ENCODE measurements at places on chromosomes 7 and 10.

DNA sequence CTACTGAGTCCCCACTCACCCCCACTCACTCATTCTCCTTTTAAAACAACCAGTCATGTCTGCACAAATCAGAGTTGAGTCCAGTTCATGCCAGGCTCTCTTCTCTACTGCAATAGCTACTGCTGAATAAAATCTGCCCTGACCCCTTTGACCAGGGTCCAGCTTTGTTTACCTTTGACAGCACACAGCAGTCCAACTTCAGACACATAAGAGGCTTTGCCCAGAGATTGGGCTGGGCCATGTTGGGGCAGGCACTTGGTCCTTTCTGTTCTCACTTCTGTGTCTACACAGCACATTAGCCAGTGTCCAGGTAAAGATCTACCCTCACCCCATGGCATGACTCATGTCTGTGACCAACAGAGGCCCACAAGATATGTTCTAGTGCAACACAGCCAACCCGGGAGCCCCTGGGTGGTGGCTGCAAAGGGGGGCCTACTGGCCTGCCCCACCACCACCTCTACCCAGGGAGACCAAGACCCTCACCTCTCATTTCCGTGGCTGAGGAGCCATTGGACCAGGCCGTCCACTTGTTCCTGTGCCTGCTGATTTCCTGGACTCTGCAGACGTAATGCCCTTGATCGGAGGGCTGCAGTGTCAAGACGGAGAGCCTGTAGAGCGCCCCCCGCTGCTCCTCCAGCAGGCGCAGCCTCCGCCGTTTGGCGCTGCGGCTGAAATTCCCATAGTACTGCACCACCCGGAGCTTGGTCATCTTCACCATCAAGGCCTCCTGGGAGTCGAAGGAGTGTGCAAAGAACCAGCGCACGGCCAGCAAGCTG is 8.0 kb downstream of the VSTM4 start:
- DNase-seq, result no peak

DNA sequence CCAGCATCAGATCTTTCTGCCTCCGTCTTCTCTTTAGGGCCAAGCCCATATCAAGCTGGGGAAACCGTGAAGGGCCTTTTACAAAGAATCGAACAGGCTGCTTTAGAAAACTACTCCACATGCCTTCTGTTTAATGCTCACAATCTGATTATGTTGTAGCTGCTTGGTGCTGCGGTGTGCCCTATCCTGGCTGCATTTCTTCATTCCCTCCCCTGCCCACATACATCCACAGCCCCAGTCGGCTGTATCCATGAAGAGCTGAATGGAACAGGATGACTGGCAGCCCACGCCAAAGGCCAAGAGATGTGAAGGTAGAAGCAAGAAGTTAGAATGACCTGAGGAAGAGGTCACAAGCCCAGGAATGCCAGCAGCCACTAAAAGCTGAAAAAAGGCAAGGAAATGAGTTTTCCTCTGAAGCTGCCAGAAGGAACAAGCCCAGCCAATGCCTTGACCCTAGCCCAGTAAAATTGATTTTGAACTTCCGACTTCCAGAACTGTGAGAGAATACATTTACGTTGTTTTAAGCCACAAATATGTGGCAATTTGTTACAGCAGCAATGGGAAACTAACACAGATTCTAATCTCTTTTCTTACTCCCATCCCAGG is 22.2 kb downstream of the TAS2R41 start:
- no peak for DNase-seq

GRCh38 chr7:126702242-126703016 is 550.3 kb downstream of the GRM8 start:
- no peak for DNase-seq

DNA sequence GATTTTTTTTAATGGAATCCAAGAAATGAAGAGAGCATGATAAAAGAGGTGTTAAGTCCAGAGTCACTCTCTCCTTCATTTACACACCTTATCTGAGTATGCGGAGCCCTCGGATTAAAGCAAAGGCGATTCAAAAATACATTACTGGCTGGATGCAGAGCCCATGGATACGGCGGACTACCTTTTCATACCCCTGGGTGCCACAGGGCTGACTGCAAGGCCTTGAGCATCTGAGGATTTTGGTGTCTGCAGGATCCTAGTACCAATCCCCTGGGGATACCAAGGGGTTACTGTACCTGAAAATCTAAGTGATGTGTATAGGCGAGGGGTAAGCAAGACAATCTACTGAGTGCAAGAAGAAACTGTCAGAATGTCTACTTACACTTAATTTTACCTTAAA is 20.5 kb downstream of the PIP4K2A start:
- no peak for DNase-seq

- DNase-seq, result no peak
These were observed 104.7 kb downstream of the EVX1 start for GRCh38 chr7:27347276-27347640.

GRCh38 chr7:37986908-37987330 is 66.5 kb downstream of the EPDR1 start:
- no peak for DNase-seq

DNA sequence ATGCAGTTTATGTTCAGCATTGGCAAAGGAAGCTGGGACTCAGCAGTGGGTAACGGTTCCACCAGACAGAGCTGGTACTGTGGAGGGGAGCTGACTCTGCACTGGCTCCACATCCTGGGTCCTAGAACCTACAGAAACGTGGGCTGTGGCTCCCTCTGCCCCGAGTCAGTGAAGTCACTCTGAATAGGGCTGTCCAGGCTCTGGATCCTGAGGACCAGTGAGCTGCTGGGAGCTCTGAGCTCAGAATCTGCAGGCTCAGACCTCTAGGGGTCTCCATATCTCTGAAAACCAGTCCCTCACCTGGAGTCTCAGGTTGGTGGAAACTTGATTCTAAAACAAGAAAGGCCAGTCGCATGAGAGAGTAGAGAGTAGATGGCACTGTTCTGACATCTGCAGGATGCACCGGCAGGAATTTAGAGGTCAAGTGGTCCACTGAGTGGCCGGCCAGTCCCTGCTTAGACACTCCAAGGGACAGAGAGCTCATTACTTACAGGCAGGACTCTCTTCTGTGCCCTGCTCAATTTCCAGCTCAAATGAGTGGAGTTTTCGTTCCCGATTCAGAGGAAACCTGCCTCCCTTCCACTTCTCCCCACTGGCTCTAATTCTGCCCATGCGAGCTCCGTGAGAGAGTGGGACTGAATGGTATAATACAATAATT is 18.6 kb downstream of the NPFFR1 start:
- no peak for DNase-seq

GRCh38 chr10:103564776-103565520 is 71.4 kb downstream of the NEURL1 start:
- peak; percentile 43 for DNase-seq

- no peak for DNase-seq
These were observed 28.1 kb upstream of the JAKMIP3 start for GRCh38 chr10:132037676-132037975.

DNA sequence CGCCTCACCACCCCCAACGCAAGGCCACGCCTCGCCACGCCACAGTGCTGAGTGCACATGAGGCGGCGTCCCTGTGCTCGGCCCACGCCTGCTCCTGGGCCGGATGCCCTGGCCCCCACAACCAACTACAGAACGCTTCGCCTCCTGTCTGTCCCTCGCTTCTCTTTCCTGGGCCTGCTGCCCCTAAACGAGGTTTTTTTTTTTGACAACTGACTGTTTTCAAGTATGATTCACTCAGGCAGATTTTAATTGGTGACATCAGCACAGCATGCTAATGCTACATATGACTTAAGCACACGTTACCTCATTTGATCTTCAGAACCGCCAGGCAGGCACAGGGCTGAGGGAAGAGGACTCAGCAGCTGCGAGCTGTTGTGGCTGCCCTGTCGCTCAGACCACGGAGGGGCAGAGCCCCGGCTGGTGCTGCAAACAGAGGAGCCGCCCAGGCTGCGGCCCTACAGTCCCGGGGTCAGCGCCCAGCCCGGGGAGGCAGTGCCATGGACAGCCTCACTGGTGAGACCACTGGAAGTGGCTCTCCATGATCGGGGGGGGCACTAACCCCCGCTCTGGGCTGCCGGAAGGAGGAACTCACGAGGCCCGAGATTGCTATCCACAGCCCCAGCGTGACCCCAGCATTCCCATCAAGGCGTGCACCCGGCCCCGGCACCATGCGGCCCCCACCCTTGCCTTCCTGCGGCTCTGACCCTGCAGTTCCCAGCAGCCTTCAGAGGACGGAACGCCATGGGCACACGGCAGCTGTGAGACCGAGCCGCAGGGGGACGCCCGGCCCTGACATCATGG is 212.8 kb downstream of the MAD1L1 start:
- DNase-seq, result no peak

DNA sequence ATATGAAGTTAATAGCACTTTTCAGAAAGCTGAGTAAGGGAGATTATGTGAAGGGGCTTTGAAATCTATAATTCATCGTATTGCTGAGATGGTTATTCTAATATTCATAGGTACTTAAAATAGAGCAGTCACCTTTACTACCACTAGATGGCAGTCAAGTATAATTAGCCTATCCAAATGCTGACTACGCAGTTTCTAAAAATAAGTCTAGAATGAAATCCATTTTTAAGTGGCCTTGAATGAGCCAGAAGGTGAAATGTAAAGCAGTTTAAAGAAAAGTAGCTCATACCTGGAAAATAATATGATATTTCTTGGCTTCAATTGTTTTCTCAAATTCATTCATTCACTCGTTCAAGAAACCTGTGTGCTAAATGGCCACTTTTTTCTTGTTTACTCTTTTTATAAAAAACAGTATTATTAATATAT is 1277.1 kb downstream of the GATA3 start:
- no peak for DNase-seq

DNA sequence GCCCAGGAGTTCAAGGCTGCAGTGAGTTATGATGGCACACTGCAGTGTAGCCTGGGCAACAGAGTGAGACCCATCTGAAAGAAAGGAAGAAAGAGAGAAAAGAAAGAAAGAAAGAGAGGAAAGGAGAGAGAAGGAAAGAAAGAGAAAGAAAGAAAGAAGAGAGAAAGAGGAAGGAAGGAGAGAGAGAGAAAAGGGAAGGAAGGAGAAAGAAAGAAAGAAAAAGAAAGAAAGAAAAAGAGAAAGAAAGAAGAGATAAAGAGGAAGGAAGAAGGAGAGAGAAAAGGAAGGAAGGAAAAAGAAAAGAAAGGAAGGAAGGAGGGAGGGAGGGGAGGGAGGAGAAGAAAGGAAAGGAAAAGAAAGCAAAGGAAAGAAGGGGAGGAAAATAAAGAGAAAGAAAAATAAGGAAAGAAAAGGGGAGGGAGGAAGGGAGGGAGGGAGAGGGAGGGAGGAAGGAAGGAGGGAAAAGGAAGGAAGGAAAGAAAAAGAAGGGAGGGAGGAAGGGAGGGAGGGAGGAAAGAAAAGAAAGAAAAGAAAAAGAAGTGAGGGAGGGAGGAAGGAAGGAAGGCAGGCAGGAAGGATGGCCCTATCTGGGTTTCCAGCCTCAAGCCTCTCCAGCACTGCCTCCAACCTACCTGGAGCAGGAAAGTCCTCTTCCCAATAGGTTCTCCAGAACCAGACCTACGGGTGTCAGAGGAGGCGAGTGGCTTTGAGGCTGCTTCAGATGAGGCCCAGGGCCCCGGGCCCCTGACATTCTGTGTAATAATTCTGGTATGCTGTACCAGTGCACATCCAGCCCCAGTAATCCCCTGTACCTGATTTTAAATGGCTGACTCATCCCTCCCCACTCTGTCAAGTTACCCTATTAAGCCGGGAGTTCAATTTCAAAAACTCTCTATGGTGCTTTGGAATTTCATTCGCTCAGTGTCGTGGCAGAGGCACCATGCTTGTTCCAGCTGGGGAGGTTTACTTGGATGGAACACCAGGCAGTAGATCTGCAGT is 6.8 kb upstream of the PARD3 start:
- no peak for DNase-seq

GRCh38 chr7:94056796-94057207 is 52.6 kb upstream of the BET1 start:
- no peak for DNase-seq

DNA sequence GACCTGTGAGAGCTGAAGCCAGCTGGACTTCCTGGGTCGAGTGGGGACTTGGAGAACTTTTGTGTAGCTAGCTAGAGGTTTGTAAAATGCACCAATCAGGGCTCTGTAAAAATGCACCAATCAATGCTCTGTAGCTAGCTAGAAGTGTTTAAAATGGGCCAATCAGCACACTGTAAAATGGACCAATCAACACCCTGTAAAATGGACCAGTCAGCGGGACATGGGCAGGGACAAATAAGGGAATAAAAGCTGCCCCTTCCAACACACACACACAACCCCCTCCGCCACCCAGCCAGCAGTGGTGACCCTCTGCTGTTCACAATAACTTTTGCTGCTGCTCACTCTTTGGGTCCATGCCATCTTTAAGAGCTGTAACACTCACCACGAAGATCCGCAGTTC is 7.1 kb downstream of the ZNF511 start:
- DNase-seq, result no peak

DNA sequence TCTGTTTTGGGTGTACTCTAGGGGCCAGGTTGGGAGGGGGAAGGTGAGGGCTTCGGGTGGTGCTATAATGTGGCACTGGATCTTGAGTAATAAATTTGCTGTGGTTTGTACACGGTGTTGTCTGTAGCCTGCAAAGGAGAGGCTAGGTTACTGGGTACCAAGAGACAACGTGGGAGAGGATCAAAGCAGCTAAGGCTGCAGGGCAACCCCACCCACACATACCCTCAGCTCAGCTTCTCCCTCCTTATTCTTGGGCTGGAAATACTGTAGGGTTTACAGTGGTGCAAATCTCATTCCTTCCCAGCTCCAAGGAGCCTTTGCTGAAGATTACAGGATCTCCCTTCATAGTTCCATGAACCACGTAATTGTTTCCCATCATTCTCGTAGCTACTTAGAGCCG is 1.9 kb upstream of the FSCN3 start:
- no peak for DNase-seq

GRCh38 chr10:62638062-62638477 is 166.4 kb upstream of the ADO start:
- no peak for DNase-seq

- no peak for DNase-seq
These were observed 56.1 kb downstream of the AUTS2 start for GRCh38 chr7:69654381-69654780.

GRCh38 chr7:81155654-81156373 is 237.0 kb upstream of the SEMA3C start:
- DNase-seq, result no peak

GRCh38 chr10:123570051-123570897 is 95.9 kb upstream of the GPR26 start:
- DNase-seq, result no peak

- no peak for DNase-seq
These were observed 440 bp downstream of the CTNNA3 start for GRCh38 chr10:67695555-67695954.

GRCh38 chr7:37510043-37510634 is 61.5 kb upstream of the ELMO1 start:
- peak; percentile 3 for DNase-seq

DNA sequence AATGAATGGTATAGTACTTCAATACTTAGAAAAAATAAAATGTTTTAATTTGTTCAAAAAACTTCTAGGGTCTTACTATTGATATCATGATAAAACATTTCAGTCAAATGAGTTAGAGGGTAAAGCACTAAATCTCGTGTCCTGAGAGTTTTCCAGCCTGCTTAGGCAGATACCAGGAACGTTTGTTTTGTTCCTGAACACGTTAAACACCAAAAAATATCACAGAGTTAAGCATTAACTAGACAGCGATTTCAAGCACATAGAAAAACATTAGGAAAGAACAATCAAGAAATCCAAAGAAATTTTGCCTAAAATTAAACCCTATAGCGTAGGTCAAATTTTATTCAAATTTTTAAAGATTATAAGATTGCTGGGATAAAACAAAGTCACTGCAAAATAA is 204.6 kb upstream of the AGR3 start:
- DNase-seq, result no peak

- no peak for DNase-seq
These were observed 72.6 kb downstream of the SHH start for GRCh38 chr7:155739538-155740143.

GRCh38 chr7:44538093-44538797 is 2.9 kb downstream of the NPC1L1 start:
- DNase-seq, result no peak

All from stimulated activated CD4-positive, alpha-beta T cell treated with anti-CD3 and anti-CD28 coated beads, Interleukin-4, amount 100 ng/mL, for 48 hours (primary cell).